ELR (cell line): ENCODE measurements at places on chromosomes 5 and 9.

GRCh38 chr9:84296146-84296843 lies 44.3 kb downstream of the SLC28A3 start:
- DNase-seq: peak; percentile 88

GRCh38 chr5:149598966-149599365 lies 17.7 kb downstream of the ARHGEF37 start:
- no peak for DNase-seq

GRCh38 chr9:110531776-110532175 lies 47.8 kb downstream of the SVEP1 start:
- no peak for DNase-seq

DNA sequence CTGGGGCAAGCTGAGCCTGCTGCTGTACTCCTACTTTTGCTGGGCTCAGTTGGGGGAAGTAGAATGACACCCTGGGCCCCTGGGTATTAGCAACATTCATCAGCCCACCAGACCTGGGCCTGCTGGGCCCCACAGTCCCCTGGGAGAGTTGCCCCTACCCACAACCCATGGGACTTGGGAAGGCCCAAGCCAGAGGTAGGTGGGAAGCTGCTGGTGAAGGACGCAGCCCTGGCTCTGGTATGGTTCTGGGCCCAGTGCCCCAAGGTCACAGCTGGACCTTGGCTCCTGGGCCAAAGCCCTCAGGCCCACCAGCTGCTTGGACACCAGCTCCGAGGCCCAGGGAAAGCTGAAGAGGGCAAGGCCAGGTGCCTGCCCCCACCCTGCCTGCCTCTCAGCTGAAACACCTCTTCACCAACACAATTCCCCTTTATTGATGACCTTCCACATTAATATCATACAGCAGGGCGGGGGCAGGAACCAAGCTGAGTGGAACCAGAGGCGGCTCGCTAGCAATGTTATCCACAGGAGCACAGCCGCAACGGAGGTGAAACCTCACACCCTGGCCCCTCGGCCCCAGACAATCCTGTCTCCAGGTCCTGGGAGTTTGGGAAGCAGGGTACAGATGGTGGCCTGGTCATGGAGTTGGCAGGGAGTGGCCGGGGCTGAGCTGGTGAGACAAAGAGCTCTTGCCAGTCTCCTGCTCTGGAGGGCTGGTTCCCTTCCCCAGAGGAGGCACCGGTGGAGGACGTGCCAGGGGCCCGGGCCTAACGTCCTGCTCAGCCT lies 13.7 kb downstream of the DOLPP1 start:
- no peak for DNase-seq

GRCh38 chr5:170571875-170572852 lies 68.3 kb downstream of the KCNIP1 start:
- peak; percentile 25 for DNase-seq

GRCh38 chr5:155983954-155984353 lies 343.0 kb upstream of the SGCD start:
- no peak for DNase-seq

- peak; percentile 28 for DNase-seq
These were observed at the start of gene SEMA4D for GRCh38 chr9:89497978-89498851. Gene SEMA4D (minus strand): TSS chr9:89498113. CDS start chr9:89405456, 92,657 bp downstream.

- DNase-seq: no peak
These were observed 159.8 kb upstream of the KLF9 start for GRCh38 chr9:70574151-70574837.

DNA sequence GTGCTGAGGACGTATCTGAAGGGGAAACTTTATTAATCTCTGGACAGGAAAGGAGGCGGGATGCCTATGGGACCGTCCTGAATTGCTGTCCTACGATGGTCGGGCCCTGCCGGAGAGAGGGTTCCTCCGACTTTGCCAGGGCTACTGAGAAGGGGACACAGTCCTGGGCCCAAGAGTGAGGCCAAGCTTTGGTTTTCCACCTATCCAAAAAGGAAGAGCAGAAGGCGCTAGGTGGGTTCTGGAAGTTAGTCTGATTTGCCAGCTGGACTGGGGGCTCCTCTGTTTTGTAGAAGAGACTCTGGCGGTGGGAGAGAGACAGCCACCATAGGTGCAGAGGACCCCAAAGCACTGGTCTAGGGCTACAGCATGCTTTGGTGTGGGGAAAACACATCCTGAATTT lies 243.8 kb upstream of the IRX4 start:
- no peak for DNase-seq

DNA sequence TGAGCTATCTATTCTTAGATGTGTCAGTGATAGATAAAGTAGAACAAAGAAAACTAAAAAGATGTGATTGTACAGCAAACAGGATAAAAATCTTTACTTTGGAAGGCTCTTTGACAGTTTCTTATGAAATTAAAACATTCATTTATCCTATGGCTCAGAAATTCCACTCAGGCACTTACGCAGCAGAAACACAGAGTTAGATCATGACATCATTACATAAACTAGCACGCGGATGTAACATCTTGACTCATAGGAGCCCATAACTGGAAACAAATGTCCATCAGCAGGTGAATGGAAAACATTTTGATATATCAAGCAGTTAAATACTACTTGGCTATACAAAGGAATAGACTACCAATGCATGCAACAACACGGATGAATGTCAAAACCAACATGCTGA lies 45.3 kb downstream of the ICE1 start:
- no peak for DNase-seq

DNA sequence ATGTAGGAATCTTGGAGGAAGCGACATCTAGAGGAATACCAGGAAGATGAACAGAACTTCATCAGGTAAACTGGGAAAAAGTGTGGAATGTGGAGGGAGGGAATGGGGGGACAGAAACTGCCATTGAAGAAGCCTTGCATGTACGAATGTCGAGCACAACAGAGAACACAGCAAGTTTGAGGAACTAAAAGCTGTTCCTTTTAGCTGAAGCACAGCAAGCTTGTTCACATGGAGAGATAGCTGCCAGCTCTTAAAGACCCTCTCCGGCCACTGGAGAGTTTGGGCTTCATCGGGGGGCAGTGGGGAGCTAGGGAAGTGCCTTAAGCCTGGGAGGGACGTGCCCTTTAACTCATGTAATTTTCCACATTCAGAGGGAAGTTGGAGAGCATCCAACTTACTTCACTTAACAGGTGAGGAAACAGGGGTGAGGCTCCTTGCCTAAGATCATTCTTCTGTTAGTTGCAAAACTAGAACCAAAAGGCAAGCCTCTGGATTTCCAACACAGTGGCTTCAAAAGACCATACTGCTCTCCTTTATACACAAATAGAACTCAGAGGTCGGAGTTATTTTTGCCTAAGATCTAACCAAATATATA lies 2.3 kb upstream of the CYFIP2 start:
- no peak for DNase-seq

- DNase-seq: no peak
These were observed 149.2 kb upstream of the NR3C1 start for GRCh38 chr5:143552680-143553079.

GRCh38 chr9:79584655-79584982 lies 12.9 kb downstream of the TLE4 start:
- no peak for DNase-seq

DNA sequence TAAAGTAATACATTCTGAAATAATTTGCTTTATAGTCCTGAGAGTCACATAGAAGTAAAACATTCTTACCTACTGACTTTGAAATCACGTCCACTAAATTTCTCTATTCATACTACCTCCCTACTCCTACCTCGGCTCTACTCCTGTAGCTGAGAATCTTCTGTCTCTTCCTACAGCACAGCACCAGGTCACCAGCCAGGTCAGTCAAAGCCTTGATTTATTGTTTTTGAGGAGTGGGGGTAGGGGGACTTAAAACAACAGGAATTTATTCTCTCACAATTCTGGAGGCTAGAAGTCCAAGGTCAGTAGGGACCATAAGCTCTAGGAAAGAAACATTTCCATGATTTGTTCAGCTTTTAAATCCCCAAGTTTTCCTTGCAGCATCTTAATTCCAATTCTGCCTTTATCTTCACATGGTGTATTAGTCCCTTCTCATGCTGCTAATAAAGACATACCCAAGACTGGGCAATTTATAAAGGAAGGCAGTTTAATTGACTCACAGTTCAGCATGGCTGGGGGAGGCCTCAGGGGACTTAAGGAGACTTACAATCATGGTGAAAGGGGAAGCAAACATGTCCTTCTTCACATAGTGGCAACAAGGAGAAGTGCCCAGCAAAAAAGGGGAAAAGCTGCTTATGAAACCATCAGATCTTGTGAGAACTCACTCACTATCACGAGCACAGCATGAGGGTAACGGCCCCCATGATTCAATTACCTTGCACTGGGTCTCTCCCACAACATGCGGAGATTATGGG lies 49.6 kb upstream of the CCNG1 start:
- DNase-seq: no peak

DNA sequence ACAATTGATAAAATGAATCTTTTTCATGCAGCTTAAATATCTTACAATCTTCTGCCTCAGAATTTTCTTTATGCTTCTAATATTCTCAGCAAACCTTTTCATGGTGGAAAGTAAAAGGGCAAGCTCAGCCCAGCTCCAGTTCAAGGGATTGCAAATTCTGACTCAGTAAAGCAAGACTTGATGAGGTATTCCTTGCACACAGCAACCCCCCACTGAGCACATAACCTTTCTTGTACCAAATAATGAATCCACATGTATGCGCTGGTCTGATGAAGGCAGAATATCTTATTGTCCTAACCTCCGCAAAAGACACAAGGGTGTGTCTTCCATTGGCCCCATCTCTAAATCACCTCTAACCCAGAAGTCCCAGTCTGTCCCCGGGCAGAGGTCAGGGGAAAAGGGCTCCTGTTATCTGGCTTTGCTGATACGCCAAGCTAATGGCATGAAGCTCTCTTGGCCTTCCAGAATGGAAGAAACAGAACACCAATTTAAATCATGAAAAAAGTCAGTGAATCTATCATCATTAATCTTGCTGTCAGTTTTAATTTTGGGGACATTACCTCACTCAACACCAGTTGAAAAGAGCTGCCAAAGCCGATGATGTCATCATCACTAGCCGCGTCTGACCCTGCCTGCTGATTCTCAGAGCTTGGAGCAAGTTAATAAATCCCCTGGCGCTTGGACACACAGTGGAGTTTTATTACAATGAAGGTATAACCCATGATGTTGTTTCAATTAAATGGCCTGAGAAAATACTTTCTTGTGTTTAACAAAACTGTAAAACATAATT lies 592.5 kb upstream of the CLINT1 start:
- DNase-seq: no peak

- no peak for DNase-seq
These were observed 60.5 kb downstream of the SYK start for GRCh38 chr9:90861826-90862740.
